Right ventricle myocardium inferior (tissue), 1 donor: ENCODE measurements at places on chromosomes 16 and 17.

GRCh38 chr17:64936117-64936516 is 16.8 kb upstream of the LRRC37A3 start:
- no peak for DNase-seq

GRCh38 chr17:19305761-19306159 is 56.8 kb downstream of the B9D1 start:
- no peak for DNase-seq

- no peak for DNase-seq
Measured at GRCh38 chr17:6153375-6153774, 83.2 kb downstream of the WSCD1 start.

GRCh38 chr17:59652119-59652518 is 32.4 kb downstream of the CLTC start:
- no peak for DNase-seq

GRCh38 chr17:63426041-63426916 is 19.8 kb downstream of the CYB561 start:
- DNase-seq: no peak

GRCh38 chr17:44787271-44787940 is 28.6 kb downstream of the ADAM11 start:
- DNase-seq: no peak
